ENCODE measurements at places on chromosomes 11 and 22.

DNA sequence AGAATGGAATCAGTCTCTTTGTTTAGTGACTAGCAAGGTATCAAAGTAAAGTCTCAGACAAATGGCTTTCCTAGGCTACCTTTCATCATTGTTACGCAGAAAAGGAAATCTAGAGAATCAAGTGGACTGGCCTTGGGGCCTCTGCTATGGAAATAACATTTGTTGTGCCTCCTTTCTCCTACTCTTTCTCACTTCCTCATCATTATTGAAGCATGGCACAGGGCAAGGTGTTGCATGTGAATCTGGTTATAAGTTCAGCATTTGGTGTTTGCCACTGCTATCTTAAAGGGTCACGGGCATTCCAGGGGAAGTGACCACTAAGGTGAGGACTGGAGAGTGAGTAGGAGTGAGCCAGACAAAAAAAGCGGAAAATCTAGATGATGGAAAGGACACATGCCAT, 54.9 kb downstream of the GLYATL1 start:
- no peak for DNase-seq

DNA sequence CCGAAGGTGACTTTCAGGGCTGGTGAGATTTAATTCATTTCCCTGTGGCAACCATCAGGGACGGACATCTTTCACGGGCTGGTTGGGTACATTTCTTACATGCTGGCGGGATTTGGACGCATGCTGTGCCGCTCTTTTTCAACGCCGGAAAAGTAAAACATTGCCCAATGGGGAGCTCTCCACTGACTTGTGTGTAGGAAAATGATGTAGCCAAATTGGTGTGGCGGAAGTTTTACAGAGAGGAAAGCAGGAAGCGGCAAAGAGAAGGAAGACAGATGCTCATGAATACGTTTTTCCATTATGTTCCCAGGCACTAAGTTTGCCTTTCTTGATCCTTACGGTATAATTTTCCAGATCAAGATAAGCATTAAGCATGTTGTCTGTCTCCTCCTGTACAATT, 375.8 kb downstream of the NTM start:
- no peak for DNase-seq

- no peak for DNase-seq
Measured at GRCh38 chr22:47064416-47064815, 302.0 kb downstream of the TBC1D22A start.

DNA sequence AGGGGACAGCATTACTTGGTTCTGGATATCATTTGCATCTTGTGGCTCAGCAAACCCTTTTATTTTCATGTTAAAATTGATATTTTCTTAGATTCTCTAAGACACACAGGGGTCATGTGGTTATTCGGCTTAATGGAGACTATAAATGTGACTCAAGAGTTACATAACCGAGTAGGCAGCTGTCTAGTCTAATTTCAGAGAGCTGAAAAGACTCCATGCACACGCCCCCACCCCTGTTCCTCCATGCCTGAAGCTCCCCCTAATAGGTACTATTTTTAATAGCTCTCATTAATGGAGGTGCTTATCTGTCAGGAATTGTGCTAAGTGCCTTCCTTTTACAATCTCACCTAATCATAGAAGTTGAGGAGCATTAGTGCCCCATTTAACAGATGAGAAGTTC, 189.2 kb upstream of the ARHGAP20 start:
- no peak for DNase-seq

- DNase-seq, result no peak
Measured at GRCh38 chr22:20186183-20186870, 35.5 kb upstream of the CCDC188 start.

GRCh38 chr11:14742849-14743559, 99.4 kb downstream of the PDE3B start:
- DNase-seq, result no peak

GRCh38 chr11:33539751-33540150, 160.9 kb downstream of the C11orf91 start:
- no peak for DNase-seq

GRCh38 chr11:75493626-75494025, 32.1 kb downstream of the GDPD5 start:
- DNase-seq, result no peak

DNA sequence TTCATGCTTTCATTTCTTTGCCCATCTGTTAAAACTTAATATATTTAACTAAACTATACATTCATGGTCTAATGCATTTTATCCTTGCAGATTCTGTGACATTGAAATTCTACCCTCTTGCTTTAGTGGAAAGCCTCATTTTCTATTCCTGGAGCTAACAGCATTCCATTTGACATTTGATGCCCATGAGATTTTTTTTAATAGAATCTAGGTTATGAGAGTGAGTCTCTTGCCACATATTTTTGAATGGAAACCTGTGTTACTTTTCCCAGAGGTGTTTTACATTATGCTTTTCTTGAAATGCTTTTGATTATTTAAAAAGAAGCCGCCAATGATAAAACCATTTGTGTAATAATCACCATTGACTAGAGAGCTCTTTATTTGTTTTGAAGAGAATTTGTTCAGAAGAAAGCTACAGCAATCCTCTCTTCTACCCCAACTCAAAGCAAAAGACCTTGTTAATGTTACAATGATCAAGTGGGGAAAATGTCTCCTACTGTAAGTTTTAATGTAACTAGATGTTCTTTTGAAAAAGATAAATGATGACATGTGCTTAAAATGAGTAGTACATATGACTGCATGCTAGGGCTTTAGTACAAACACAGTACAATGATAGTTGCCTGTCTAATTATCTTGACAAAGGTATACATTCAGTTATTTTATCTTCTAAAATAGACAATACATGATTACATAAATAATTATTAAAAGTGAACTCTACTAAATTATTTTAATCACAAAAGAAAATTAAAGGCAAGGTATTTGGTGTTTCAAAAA, 67.3 kb downstream of the GAS2 start:
- DNase-seq, result no peak

DNA sequence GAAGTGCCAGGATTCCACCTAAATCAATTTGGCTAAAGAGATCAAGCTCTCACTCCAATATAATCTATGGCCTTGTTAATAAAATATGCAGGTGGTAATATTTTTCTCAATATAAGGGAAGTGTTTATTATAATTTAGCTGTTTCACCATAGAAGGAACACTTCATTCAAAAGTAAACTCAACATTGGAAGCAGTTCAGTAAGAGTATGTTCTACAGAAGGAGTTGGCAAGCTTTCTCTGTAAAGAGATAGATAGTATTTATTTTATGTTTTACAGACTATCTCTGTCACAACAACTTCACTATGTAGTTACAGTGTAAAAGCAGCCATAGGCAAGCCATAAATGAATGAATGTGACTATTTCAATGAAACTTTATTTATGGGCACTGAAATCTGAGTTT, 313.6 kb upstream of the ANO3 start:
- DNase-seq, result no peak

DNA sequence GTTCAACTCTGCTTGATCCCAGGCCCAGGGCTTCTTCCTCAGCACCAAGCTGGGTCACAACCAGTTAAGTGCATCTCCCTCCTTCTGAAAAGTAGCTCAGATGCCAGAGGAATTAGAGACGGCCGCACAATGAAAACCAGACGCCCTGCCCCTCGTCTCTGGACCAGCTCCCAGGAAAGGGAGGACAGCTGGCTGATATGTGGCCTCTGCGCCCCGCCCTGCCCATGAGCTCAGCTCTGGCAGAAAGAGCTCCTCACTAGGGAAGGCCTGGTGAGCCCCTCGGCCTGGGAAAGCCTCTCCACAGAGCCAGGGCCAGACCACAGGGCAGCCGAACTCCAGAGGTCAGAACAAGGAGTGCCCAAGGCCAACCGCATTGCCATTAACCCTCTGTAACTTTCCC, 18.1 kb upstream of the SCGB1A1 start:
- peak; percentile 91 for DNase-seq

GRCh38 chr22:44441401-44442185, 56.4 kb downstream of the RTL6 start:
- DNase-seq, result no peak

DNA sequence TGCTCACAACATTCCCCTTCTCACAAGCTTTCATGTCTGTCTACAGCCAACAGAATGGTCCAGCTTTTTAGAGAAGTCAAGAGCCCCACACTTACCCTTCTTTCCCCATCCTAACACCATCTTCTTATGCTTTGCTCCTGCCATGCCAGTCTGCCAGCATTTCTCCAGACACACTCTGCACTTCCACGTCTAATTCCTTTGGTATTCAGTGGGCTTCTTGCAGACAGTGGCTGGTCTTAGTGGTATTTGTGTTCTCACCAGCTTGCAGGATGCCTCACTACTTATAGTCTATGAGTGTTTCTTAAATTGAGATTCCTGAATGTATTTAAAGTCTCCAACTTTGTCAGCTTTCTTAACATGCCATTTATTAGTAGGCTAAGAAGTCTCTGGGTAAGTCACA, 154.4 kb downstream of the BBOX1 start:
- DNase-seq, result no peak

DNA sequence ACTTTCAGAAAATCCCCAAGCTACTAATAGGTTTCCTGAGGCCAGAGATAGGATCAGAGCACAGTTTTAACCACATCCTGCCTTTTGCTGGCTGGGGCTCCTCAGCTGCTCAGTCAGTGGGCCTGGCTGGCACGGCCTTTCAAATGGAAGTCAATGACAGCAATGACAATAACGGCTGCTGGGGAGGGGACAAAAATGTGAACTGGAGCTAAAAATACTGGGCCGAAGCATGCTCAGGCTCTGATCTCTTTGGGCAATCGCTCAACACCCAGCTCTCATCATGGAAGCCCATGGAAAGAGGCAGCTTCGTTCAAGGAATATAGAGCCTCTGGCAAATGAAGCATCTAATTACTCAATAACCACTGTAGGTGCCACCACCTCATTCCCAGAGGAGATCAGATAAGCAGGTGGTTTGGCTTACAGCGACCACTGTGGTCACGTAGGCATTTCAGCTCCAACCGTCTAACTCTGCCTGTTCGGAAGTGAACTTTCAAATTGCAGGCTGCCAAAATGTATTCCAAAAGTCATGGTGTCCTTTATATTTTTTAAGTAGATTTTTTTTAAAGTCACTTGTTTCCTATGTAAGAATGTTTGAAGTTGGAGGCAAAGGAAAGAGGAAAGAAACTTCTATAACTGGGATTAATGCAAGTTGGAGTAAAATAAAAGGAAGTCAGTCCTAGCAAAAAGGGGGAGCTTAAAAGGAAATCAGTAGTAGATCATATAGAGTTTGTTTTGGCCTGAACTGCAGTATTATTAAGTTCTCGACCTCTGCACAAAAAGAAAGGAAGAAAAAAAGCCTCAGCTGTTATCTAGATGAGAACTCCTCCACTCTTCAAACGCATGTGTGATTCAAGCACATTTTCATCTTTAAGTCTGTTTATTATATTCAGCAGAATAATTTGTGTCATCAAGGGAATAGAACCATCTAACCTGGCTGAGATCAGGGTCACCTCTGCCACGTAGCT, 14.1 kb downstream of the WT1 start:
- no peak for DNase-seq

DNA sequence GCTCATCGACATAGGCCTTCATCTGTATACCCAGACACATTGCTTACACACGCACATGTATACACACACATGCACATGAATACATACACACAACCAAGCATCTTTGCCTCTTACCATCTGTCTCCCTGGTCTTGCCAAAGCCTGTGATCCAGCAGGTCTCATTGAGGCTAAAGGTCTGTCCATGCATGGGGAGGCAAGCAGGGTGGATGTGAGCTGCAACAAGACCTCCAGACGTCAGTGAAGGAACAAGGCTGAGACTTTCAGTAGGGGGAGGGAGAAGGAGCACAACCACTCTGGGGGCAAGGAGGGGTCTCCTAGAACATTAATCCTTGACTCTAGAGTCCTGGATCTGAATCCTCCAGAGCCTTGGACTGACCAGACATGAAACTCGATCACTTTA, 23.7 kb downstream of the TMPRSS13 start:
- peak; percentile 12 for DNase-seq

DNA sequence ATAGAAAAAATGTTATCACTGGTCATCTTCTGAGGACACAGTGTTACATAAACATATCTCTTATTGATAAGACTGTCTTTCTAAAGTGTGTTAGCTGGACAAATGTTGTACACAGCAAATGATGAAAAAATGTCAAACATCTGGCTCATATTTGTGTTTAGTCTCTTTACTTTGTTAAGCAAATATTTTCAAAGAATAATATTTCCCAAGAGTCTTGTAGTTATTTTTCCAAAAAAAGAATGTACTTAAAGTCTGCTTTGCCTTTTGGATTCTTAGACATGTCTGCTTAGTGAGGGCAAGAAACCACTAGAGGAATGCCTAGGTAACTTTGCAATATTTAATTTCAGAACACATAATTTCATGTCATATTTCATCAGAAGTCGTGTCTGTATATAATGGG, 23.9 kb upstream of the CCDC179 start:
- DNase-seq, result no peak

GRCh38 chr11:120270386-120270785, 30.4 kb downstream of the POU2F3 start:
- DNase-seq, result no peak

DNA sequence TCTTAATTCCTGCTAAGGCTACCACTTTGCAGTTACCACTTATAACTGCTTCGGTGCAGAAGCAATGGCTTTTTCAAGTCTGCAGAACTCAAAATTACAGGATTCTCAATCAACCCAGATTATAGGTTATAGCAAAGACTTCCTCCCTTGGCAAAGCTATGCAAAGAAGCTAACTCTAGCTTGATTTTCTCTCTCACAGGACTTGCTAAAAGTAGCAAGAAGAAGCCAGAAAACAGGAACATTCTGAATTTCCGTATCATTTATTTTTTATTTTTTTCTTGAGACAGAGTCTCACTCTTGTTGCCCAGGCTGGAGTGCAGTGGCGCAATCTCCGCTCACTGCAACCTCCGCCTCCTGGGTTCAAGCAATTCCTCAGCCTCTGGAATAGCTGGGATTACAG, 10.7 kb upstream of the PLEKHB1 start:
- no peak for DNase-seq

- DNase-seq, result no peak
Measured at GRCh38 chr11:78586452-78587046, 11.9 kb upstream of the NARS2 start.

GRCh38 chr11:111521135-111521534, 6.6 kb downstream of the HOATZ start:
- no peak for DNase-seq

DNA sequence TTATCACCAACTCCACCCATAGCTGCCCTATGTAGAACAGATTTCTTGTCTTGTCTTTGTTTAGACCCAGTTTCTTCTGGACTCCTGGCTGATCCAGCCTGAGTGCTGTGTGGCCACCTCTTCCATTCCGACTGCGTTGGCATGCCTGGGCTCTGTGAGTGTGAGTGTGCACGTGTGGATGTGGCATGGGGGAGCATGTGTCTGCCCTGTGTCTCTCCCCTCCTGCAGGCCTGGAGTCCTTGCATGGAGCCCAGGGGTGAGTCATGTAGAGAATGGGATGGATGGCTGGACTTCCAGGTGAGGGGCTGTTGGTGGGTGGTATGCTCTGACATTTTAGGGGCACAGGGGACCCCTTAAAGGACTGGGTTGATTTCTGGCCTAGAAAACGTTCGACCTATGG, 194.7 kb downstream of the GRIK4 start:
- DNase-seq, result no peak

GRCh38 chr11:1728931-1729691, 21.3 kb downstream of the IFITM10 start:
- DNase-seq, result no peak

GRCh38 chr22:49817359-49817758, 10.3 kb downstream of the BRD1 start:
- DNase-seq, result no peak
